Endothelial cell of umbilical vein (primary cell): ENCODE measurements at places on chromosomes 7 and 10. TPM values are rescaled to one million over a fixed set of nuclear protein-coding genes. Genes with fewer than 3 reads are reported as not detected.

DNA sequence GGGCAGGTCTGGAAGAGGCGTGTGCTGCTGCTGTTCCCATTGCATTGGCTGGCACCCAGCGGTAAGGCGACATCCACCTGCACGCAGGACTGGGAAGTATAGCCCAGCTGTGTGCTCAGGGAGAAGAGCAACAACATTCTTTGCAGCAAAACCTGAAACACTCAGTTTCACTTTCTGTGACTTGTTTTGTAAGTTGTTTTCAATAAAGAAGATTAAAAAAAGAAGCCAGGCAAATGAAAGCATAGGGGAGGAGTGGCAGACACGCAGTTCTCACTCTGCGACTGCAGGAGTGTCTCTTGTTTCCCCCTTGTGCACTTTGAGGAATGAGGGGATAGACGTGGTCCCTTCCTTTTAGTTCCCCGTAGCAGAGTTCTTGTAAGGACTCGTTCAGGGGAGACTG, 5.8 kb downstream of the FBH1 start:
- H3K27ac ChIP-seq: no peak overlapping the region
- no peak overlapping the region for H3K4me3 ChIP-seq
- peaks cover 29% of the 10 kb centered on the region for H3K4me1 ChIP-seq
- DNase-seq: no peak
- no peaks in the 10 kb centered on the region for H3K27me3 ChIP-seq
- H3K36me3 ChIP-seq: peaks cover 10% of the 10 kb centered on the region

The ADO gene
- total RNA-seq: 14.1 and 14.5 TPM in 2 replicates

DNA sequence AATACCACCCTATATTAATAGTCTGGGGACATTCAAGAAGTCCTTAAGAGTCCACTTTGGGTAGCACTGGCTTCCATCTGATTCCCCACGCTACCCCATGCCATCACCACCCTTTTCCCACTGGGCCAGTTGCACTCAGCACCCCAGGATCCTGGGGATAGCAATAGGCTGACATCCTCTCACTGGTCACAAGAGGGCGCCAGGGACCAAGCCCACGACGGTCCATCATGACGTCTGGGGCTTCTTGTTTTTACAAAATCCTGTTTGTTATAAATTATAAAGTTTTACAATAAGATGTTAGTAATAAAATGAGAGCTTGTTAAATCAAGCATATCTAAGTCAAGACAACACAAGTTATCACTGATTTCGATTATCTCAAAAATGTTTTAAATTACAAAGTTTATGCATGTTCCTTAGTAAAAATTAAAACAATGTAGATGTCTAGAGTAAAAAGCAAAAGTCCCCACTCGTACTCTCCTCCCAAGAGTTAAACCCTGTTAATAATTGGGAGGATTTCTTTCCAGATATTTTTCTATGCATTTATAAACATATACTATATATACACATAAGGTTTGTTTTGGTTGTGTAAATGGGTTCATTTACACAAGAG, 15.4 kb downstream of the GPNMB start:
- H3K4me1 ChIP-seq: no peaks in the 10 kb centered on the region
- no peak overlapping the region for H3K27ac ChIP-seq
- no peak overlapping the region for H3K4me3 ChIP-seq
- no peaks in the 10 kb centered on the region for H3K36me3 ChIP-seq
- peak; percentile 69 for DNase-seq
- H3K27me3 ChIP-seq: peaks cover 5% of the 10 kb centered on the region

The ZNF425 gene
- total RNA-seq: 0.93 and 2.0 TPM in 2 replicates

GRCh38 chr7:93156884-93157283, 8.7 kb upstream of the SAMD9L start:
- no peaks in the 10 kb centered on the region for H3K36me3 ChIP-seq
- no peak for DNase-seq
- no peak overlapping the region for H3K4me3 ChIP-seq
- no peaks in the 10 kb centered on the region for H3K27me3 ChIP-seq
- H3K27ac ChIP-seq: no peak overlapping the region
- H3K4me1 ChIP-seq: no peaks in the 10 kb centered on the region

The GIMAP7 gene
- total RNA-seq: 42.4 and 51.1 TPM in 2 replicates

GRCh38 chr10:117255835-117256460, 15.0 kb downstream of the SLC18A2 start:
- H3K27me3 ChIP-seq: peaks cover 4% of the 10 kb centered on the region
- H3K4me3 ChIP-seq: no peak overlapping the region
- no peak for DNase-seq
- no peaks in the 10 kb centered on the region for H3K36me3 ChIP-seq

The CFAP46 gene
- 0.75 and 1.1 TPM in 2 replicates for total RNA-seq

GRCh38 chr10:87668324-87669074, 8.8 kb downstream of the PAPSS2 start:
- H3K27ac ChIP-seq: no peak overlapping the region
- H3K4me1 ChIP-seq: no peaks in the 10 kb centered on the region
- H3K4me3 ChIP-seq: no peak overlapping the region
- no peak for DNase-seq
- H3K27me3 ChIP-seq: no peaks in the 10 kb centered on the region

The SOSTDC1 gene
- not detected in 2 replicates for total RNA-seq

The PKD1L1 gene
- total RNA-seq: 3.0 and 5.9 TPM in 2 replicates

GRCh38 chr10:117541909-117542705, 439 bp upstream of the EMX2 start:
- no peaks in the 10 kb centered on the region for H3K36me3 ChIP-seq
- H3K4me1 ChIP-seq: peaks cover 2% of the 10 kb centered on the region
- no peak overlapping the region for H3K27ac ChIP-seq
- H3K27me3 ChIP-seq: peaks cover 94% of the 10 kb centered on the region

DNA sequence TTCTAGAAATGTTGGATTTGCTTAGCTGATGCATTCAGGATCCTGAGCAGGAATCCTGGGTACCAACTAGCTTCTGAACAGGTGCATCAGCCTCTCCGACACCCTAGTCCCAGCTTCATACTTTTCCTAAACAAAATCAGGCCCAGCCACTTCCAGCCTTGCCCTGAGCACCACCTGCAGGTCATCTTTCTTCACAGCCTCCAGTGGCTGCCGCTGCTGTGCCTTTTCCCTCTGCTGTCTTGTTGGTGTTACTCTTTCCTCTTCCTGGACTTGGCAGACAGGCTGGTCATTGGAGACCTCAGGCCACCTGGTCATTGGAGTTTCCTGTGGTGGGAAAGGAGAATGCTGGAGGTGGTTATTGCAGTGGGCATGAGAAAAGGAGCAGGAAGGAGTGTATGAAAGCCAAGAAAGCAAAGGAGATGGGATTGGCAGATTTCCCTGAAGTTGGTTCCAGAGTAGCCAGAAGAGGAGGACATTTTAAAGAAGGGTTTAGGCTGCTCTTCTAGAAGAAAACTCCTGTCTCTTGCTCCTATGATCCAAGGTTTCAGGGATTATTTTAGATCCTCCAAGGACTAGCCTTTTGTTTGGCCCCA, 48.2 kb upstream of the NFKB2 start:
- H3K36me3 ChIP-seq: peaks cover 3% of the 10 kb centered on the region
- H3K27ac ChIP-seq: no peak overlapping the region
- DNase-seq: peak; percentile 77

GRCh38 chr7:102287981-102288278, 1.3 kb downstream of the SH2B2 start:
- no peak for DNase-seq
- peaks cover 10% of the 10 kb centered on the region for H3K4me1 ChIP-seq
- H3K36me3 ChIP-seq: no peaks in the 10 kb centered on the region
- H3K27me3 ChIP-seq: peaks cover 5% of the 10 kb centered on the region
- no peak overlapping the region for H3K4me3 ChIP-seq

The ACSM6 gene
- total RNA-seq: not detected in 2 replicates

- H3K27me3 ChIP-seq: no peaks in the 10 kb centered on the region
- H3K4me1 ChIP-seq: peaks cover 43% of the 10 kb centered on the region
- peak overlapping the region; percentile 90 for H3K27ac ChIP-seq
- H3K4me3 ChIP-seq: no peak overlapping the region
- H3K36me3 ChIP-seq: no peaks in the 10 kb centered on the region
Measured at GRCh38 chr10:77392236-77392721, 245.3 kb downstream of the KCNMA1 start.

The NME8 gene
- not detected in 2 replicates for total RNA-seq

- H3K36me3 ChIP-seq: no peaks in the 10 kb centered on the region
- no peaks in the 10 kb centered on the region for H3K4me1 ChIP-seq
- peaks cover 90% of the 10 kb centered on the region for H3K27me3 ChIP-seq
- H3K27ac ChIP-seq: no peak overlapping the region
- DNase-seq: no peak
- H3K4me3 ChIP-seq: no peak overlapping the region
Measured at GRCh38 chr10:100740476-100741377, 4.7 kb upstream of the PAX2 start.

GRCh38 chr10:11754620-11755019, 12.4 kb downstream of the ECHDC3 start:
- no peaks in the 10 kb centered on the region for H3K36me3 ChIP-seq
- DNase-seq: no peak
- H3K4me3 ChIP-seq: no peak overlapping the region
- H3K4me1 ChIP-seq: peaks cover 10% of the 10 kb centered on the region

The MMP21 gene
- total RNA-seq: not detected in 2 replicates

GRCh38 chr10:73017955-73018480, 63.4 kb upstream of the PLA2G12B start:
- no peaks in the 10 kb centered on the region for H3K27me3 ChIP-seq
- H3K4me1 ChIP-seq: no peaks in the 10 kb centered on the region
- peaks cover 1% of the 10 kb centered on the region for H3K36me3 ChIP-seq

GRCh38 chr7:2667843-2668242, 20.2 kb upstream of the AMZ1 start:
- H3K4me3 ChIP-seq: no peak overlapping the region
- no peaks in the 10 kb centered on the region for H3K36me3 ChIP-seq
- no peaks in the 10 kb centered on the region for H3K27me3 ChIP-seq
- no peak overlapping the region for H3K27ac ChIP-seq
- DNase-seq: no peak
- peaks cover 7% of the 10 kb centered on the region for H3K4me1 ChIP-seq

DNA sequence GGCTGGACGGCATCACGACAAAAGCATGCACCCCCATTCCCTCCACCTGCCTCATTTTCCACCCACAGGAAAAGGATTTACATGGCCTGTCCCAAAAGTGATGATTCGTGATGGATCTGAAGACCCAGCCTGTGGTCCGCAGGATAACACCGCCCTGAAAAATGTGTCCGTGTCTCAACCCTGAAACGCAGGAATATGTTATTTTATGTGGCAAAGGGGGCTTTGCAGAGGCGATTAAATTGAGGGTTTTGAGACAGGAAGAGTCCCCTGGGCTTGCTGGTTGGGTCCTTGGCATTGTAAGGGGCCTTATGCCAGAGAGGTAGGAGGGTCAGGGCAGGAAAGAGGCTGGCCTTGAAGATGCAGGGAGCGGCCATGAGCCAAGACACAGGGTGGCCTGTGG, 80.2 kb upstream of the PPP2R2D start:
- H3K27me3 ChIP-seq: no peaks in the 10 kb centered on the region
- no peaks in the 10 kb centered on the region for H3K36me3 ChIP-seq
- no peaks in the 10 kb centered on the region for H3K4me1 ChIP-seq
- no peak overlapping the region for H3K4me3 ChIP-seq
- H3K27ac ChIP-seq: no peak overlapping the region

GRCh38 chr7:150451833-150452461, 1.5 kb downstream of the GIMAP8 start:
- H3K4me3 ChIP-seq: peak overlapping the region; percentile 10
- DNase-seq: peak; percentile 72
- H3K4me1 ChIP-seq: peaks cover 33% of the 10 kb centered on the region
- H3K27ac ChIP-seq: peak overlapping the region; percentile 62
- H3K27me3 ChIP-seq: no peaks in the 10 kb centered on the region
- H3K36me3 ChIP-seq: peaks cover 14% of the 10 kb centered on the region

GRCh38 chr10:24350070-24350921, 141.4 kb downstream of the KIAA1217 start:
- H3K4me1 ChIP-seq: no peaks in the 10 kb centered on the region
- H3K27ac ChIP-seq: no peak overlapping the region
- H3K27me3 ChIP-seq: no peaks in the 10 kb centered on the region
- no peak for DNase-seq

The CFAP58 gene
- 0.29 and 0.35 TPM in 2 replicates for total RNA-seq

- no peak overlapping the region for H3K4me3 ChIP-seq
- DNase-seq: no peak
- H3K36me3 ChIP-seq: no peaks in the 10 kb centered on the region
- H3K27ac ChIP-seq: no peak overlapping the region
- no peaks in the 10 kb centered on the region for H3K27me3 ChIP-seq
- peaks cover 24% of the 10 kb centered on the region for H3K4me1 ChIP-seq
Measured at GRCh38 chr10:13920465-13920864, 333.7 kb downstream of the PRPF18 start.

- no peak for DNase-seq
- H3K36me3 ChIP-seq: no peaks in the 10 kb centered on the region
- no peak overlapping the region for H3K4me3 ChIP-seq
Measured at GRCh38 chr7:104572554-104572953, 244.2 kb downstream of the LHFPL3 start.
